ENCODE measurements at places on chromosomes 1 and 21. TPM values are rescaled to one million over a fixed set of nuclear protein-coding genes. Genes with fewer than 3 reads are reported as not detected.

DNA sequence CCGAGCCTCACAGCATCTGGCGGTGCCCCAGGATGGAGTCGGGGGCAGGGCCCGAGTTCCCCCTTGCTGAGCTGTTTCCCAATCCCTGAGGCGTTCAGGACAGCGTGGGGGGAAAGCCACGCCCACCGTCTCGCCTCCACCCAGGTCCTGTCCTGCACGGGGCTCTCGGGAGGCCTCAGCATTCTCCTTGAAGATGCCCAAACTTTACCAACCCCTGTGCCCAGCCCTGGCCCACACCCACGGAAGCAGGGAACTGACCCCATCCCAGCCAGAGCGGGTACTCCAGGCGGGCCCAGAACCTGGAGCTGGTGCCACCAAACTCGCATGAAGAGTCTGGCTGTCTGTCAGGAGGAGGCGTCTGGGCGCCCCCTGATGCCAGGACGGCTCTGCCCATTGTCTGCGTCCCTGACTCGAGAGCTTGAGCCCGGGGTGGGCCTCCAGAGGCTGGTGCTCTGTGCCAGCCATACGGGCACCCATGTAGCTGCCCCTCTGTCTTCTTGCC is 35.3 kb upstream of the POFUT2 start:
- H3K27me3 ChIP-seq: peaks cover 5% of the 10 kb centered on the region
- DNase-seq: no peak
- H3K27ac ChIP-seq: no peak overlapping the region

DNA sequence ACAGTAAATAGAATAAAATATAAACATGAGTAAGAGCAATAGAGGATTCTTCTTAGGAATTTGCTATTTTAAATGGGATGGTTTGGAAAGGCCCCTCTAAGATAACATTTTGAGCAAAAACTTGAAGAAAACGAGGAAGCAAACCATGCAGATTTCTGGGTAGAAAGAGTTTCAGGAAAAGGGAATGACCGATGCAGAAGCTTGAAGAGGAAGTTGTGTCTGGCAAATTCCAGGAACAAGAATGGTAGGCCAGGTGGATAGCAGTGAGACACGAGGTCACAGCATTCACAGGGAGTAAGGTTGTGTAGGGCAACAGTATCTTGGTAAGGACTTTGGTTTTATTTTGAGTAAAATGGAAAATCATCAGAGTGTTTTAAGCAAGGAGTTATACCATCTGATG is 108.9 kb downstream of the PEX14 start:
- H3K4me3 ChIP-seq: no peak overlapping the region
- no peaks in the 10 kb centered on the region for H3K4me1 ChIP-seq
- H3K27ac ChIP-seq: no peak overlapping the region
- no peak for DNase-seq
- no peaks in the 10 kb centered on the region for H3K36me3 ChIP-seq
- H3K27me3 ChIP-seq: no peaks in the 10 kb centered on the region

- no peak overlapping the region for H3K27ac ChIP-seq
- peak; percentile 29 for DNase-seq
- no peaks in the 10 kb centered on the region for H3K27me3 ChIP-seq
- no peaks in the 10 kb centered on the region for H3K4me1 ChIP-seq
- H3K36me3 ChIP-seq: no peaks in the 10 kb centered on the region
Observed at GRCh38 chr1:37159102-37159501, 124.8 kb upstream of the GRIK3 start.

The TFF3 gene
- total RNA-seq: not detected

The CLEC20A gene
- total RNA-seq: not detected

DNA sequence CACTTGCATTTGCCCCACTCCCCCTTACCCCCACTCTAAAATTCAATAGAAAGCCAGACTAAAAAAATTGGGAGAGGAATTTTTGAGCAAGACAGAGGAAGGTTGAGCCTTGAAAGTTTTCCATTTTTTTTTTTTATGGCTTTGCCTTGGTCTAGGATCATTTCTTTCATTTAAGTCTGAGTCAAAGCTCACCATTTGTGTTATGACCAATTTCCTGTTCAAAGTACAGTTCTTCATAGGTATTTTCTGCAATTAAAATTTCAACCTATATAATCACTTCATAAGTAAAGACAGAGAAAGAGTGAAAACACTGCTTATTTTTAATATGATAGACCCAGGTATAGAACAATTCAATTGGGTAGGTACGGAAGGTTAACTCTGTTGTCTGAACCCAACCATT is 436.6 kb upstream of the ADGRL2 start:
- H3K27ac ChIP-seq: no peak overlapping the region
- H3K4me3 ChIP-seq: no peak overlapping the region
- H3K4me1 ChIP-seq: no peaks in the 10 kb centered on the region
- no peaks in the 10 kb centered on the region for H3K36me3 ChIP-seq

The ANKRD34A gene
- 3.8 TPM for total RNA-seq

DNA sequence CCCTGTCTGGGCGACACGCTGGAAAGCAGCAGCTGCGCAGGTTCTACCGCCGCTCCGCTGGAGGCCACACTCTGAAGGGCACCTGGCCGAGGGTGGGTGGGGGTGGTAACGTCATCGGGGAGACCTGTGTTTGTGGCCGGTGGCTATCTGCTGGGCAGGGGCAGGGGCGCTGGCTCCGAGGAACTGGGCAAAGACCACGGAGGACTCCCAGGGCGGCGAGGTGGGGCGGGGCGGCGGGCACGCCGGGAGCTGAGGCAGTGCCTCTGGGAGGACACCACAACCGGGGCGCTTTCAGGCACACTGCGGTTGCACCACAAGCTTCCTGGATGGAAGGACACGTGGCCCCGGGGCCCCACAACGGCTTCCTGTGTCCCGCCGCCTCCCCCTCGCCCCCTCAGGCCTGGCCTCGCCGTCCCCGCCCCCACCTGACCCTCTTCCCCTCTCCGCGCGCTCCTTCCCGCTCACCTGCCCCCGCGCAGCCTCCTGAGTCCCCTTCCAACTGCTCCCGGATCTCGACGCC is 3.3 kb upstream of the DENND2D start:
- peak; percentile 94 for DNase-seq
- peak overlapping the region; percentile 97 for H3K4me3 ChIP-seq
- H3K4me1 ChIP-seq: peaks cover 57% of the 10 kb centered on the region
- peaks cover 19% of the 10 kb centered on the region for H3K36me3 ChIP-seq
- peak overlapping the region; percentile 97 for H3K27ac ChIP-seq
- H3K27me3 ChIP-seq: no peaks in the 10 kb centered on the region

- DNase-seq: no peak
- H3K27me3 ChIP-seq: no peaks in the 10 kb centered on the region
- H3K4me3 ChIP-seq: no peak overlapping the region
- H3K4me1 ChIP-seq: no peaks in the 10 kb centered on the region
- no peaks in the 10 kb centered on the region for H3K36me3 ChIP-seq
Observed at GRCh38 chr1:15013767-15014166, 139.8 kb upstream of the TMEM51 start.

The TPTE gene
- not detected for total RNA-seq

GRCh38 chr21:29359718-29360117 is 61.0 kb downstream of the BACH1 start:
- H3K27me3 ChIP-seq: no peaks in the 10 kb centered on the region
- peaks cover 3% of the 10 kb centered on the region for H3K4me1 ChIP-seq
- H3K36me3 ChIP-seq: peaks cover 3% of the 10 kb centered on the region
- H3K4me3 ChIP-seq: no peak overlapping the region

GRCh38 chr1:94324178-94324544 is 86.8 kb upstream of the ARHGAP29 start:
- no peak overlapping the region for H3K4me3 ChIP-seq
- DNase-seq: no peak
- no peaks in the 10 kb centered on the region for H3K4me1 ChIP-seq
- H3K27me3 ChIP-seq: peaks cover 50% of the 10 kb centered on the region
- H3K36me3 ChIP-seq: no peaks in the 10 kb centered on the region
- H3K27ac ChIP-seq: no peak overlapping the region

The CYYR1 gene
- not detected for total RNA-seq

GRCh38 chr1:171509191-171509590 is 23.9 kb downstream of the PRRC2C start:
- H3K4me3 ChIP-seq: no peak overlapping the region
- H3K27me3 ChIP-seq: no peaks in the 10 kb centered on the region
- H3K4me1 ChIP-seq: peaks cover 73% of the 10 kb centered on the region
- no peak overlapping the region for H3K27ac ChIP-seq
- DNase-seq: no peak

DNA sequence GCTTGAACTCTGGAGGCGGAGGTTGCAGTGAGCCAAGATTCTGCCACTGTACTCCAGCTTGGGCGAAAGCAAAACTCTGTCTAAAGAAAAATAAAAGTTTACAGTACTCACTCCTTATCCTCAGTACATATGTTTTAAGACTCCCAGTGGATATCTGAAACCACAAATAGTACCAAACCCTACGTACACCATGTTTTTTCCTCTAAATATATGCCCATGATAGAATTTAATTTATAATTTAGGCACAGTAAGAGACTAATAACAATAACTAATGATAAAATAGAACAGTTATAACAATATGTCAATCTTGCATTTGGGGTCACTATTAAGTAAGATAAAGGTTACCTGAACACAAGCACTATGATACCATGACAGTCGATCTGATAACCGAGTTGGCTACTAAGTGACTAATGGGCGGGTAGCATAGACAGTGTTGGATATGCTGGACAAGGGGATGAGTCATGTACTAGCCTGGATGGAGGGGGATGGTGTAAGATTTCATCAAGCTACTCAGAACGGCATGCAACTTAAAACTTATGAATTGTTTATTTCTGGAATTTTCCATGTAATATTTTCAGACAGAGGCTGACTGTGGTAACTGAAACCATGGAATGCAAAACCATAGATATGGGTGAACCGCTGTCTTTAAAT is 43.7 kb downstream of the ST7L start:
- no peak overlapping the region for H3K27ac ChIP-seq
- H3K36me3 ChIP-seq: peaks cover 12% of the 10 kb centered on the region
- no peaks in the 10 kb centered on the region for H3K27me3 ChIP-seq
- H3K4me3 ChIP-seq: no peak overlapping the region
- H3K4me1 ChIP-seq: no peaks in the 10 kb centered on the region
- no peak for DNase-seq

The ITLN2 gene
- total RNA-seq: not detected

GRCh38 chr1:88609051-88609450 is 75.0 kb upstream of the PKN2 start:
- peaks cover 12% of the 10 kb centered on the region for H3K27me3 ChIP-seq
- H3K4me1 ChIP-seq: peaks cover 4% of the 10 kb centered on the region
- H3K4me3 ChIP-seq: no peak overlapping the region
- H3K27ac ChIP-seq: no peak overlapping the region
- H3K36me3 ChIP-seq: no peaks in the 10 kb centered on the region
